ENCODE measurements at places on chromosomes 5 and 9. TPM values are rescaled to one million over a fixed set of nuclear protein-coding genes. Genes with fewer than 3 reads are reported as not detected.

The PCDHB10 gene
- 13.9 TPM for total RNA-seq

The CSF2 gene
- not detected for total RNA-seq

The F2RL1 gene
- 1.2 TPM for total RNA-seq

The TGFBR1 gene
- total RNA-seq = 75.8 TPM

GRCh38 chr5:23072179-23072578, 219.0 kb upstream of the CDH12 start:
- DNase-seq = no peak

- DNase-seq = no peak
These were observed 276.8 kb downstream of the GAS1 start for GRCh38 chr9:86670536-86670935.

DNA sequence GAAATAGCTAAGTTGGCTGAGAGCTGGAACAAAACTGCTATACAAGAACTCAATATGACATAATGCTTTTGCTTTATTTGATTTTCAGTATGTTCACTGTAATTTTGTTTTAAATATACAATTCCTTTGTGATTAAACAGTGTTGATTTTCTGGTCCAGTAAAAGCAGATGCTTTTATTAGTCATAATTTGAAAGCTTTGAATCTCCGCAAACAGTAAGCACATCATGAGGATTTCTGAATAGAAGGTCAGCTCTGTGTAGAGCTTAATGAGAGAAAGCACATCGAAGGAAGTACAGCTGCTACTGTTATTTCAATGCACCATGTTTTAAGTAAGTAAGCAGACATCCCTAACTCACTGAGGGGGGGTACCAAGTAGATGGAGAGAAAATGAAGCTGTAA, 701.3 kb upstream of the ACO1 start:
- no peak for DNase-seq

GRCh38 chr9:123391233-123391632, 35.2 kb downstream of the CRB2 start:
- no peak for DNase-seq

DNA sequence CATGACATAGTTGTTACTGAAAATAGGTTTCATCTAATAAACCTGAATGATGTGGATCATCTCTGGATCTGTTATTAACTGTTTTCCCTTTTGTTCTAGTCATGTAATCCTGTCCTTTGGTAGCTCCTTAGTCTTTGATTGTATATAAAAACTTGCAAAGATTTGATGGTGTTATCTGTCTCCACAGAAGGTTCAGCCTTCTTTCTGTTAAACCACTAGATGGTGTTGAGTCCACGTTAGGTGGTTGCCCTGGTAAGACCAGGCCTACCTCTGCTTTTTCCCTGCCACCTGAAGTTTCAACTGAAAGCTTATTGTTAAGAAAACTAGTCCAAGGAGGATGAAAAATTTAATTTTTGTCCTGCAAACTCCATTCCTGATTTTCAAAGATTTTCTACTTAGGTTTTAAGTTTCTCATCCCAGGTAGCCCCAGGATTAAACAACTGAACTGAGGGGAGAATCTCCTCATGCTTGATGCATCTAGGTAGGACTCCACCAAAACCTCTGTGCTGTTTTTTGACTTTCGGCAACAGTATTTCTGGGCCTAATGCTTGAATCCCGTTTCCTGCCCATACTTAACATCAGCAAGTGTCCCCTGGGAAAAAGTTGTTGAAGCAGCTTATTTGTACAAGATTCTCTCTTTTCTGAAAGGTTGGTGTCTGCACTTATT, 68.5 kb downstream of the RICTOR start:
- no peak for DNase-seq

- DNase-seq = no peak
These were observed 67.2 kb downstream of the MRPS30 start for GRCh38 chr5:44875661-44876605.

DNA sequence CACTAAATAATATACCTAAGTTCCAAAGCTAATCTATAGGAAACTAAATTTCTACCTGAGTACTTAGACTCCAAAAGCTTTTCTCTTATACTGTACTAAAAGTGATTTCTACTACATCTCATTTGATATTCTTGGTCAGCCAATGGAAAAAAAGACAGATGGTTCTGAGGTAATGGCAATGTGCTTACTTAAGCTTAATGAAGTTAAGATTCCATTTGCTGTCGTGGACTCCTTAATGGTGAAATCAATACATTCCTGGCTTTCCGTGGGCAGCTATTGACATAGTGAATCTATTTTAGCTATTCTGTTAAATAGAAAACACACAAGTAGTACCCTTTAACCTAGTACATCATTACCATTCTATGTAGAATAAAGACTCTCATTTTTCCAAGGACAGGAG, 1825.6 kb upstream of the CDH9 start:
- no peak for DNase-seq

DNA sequence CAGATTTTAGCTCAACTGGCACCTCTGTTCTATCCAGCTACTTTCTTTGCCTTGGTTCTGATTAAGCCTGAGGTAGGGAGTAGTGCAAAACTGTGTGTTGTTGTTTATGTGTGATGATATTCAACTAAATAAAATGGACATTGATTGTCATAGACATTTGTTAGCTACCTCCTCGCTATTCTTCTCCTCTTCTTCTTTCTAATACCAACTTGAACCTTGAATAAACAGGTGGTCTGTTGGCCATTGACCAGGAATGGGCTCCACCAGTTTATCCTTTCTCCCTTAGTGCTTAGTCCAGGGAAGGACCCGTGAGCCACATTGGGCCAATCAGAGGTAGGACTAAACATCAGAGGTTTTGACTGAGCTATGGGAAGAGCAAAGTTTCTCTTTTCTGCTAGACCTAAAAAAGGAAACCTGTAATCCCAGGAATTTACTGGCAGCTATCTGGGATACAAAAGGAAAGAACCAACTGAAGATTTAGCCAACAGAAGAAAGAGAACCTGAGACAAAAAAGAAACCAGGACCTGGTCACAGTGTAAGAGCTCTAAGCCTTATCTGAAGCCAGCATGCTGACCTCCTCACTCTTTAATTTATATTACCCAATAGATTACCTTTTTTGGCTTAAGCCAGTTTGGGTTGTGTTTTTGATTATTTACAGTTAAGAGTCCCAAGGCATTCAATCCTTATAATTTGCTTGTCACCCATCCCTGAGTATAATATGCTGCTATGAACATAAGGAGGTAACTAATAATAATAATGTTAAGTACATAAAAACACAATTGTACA, 5.3 kb upstream of the RNF145 start:
- no peak for DNase-seq
